ENCODE measurements at places on chromosomes 12 and 14.

DNA sequence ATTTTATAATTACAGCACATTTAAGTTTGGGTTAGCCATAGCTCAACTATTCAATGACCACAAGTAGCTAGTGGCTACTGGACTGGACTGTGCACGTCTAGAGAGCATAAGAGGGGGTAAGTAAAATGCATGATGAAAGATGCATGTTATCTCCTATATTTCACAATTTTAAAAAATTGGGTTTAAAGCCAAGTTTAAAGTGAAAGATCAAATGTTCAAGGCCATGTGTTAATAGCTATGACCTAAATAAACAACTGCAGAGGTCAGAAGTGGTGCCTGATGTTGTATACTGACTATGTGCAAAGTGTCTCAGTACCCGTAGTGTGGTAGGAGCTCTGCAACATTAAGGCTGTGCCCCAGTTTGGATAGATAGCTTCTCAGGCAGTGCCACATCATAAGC, 48.2 kb downstream of the BMP4 start:
- no peak for ATAC-seq

DNA sequence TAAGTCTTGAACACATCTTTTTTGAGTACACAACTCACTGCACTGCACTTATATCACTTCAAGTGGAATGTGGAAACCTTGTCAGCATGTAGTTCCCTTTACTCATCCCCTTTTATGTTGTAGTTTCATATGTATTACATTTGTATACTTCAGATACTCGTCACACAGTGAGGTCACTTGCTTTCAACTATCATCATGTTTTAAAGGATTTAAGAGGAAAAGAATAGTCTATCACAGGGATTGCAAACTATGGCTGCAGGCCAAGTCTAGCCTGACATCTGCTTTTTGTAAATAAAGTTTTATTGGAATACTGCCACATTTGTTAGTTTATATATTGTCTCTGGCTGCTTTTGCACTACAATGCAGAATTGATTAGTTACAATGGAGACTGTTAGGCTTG, 24.3 kb downstream of the CNOT2 start:
- ATAC-seq = no peak

DNA sequence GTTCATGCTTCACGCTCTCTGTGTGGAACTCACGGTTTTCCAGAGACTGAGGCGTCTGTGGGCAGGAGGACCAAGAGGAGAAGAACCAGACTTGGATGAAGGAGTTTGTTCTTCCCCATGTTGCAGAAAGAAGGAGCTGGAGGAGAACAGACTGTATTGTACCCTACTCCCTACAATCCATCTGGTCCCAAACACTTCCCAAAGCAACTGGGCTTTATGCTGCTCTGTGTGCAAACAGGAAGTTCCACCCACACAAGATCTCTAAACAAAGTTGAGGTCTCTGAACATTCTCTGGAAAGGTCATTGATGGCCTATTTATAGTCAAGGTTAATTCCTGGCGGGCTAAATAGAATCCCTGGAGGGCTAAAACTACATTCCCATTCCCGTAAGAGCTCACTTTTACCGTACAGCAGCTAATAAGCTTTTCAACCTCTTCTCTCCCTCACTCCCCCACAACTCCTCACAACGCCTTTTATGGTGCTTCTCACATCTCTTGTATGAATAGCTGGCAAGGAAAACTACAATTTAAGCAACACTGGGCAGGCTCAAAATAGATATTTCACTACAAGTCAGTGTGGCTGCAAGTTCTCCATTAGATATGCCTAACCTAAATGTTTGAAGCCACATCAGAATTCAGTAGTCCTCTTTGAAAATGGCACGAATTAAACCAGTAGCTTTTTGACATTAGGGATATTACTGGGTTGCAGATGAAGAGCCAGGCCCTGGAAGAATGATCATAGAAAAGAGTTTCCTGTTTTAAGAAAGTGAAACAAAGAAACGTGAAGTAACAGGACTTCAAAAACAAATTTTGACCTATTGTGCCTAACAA, at the start of gene A2M:
Gene A2M, minus strand, starts transcription at position 189 of the 829 bp plus-strand sequence. Its CDS starts 70 bp downstream, at position 119.
- ATAC-seq = no peak

GRCh38 chr12:70258605-70259403, 15.6 kb downstream of the CNOT2 start:
- ATAC-seq = no peak

DNA sequence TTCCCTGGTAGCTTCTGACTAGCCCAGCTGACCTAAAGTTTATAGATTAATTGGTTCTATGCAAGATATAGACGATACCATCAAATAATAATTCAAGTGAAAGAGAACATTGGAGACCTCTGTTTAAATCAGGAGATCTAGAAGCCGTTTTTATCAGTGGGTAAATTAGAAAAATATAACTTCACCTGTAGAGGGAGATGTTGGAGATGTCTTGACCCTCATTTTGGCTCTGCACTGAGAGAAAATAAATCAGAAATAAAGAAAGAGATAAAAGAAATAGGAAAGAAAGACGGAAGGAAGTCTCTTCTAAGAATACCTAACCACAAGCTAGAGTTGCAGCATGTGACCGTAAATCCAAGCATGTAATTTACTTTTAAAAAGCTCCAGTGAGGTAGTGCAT, 684.5 kb downstream of the C12orf50 start:
- ATAC-seq = no peak

GRCh38 chr12:92424338-92424737, 278.5 kb upstream of the PLEKHG7 start:
- no peak for ATAC-seq
